Activated T-helper 17 cell treated with anti-CD3 and anti-CD28 coated beads, Interleukin-2, amount 50 U/mL, for 72 hours (primary cell): ENCODE measurements at places on chromosomes 11 and 22.

- ATAC-seq, result no peak
- no peaks in the 10 kb centered on the region for H3K36me3 ChIP-seq
- no peak overlapping the region for H3K4me3 ChIP-seq
Measured at GRCh38 chr22:39176143-39176713, 23.7 kb upstream of the CBX7 start.

DNA sequence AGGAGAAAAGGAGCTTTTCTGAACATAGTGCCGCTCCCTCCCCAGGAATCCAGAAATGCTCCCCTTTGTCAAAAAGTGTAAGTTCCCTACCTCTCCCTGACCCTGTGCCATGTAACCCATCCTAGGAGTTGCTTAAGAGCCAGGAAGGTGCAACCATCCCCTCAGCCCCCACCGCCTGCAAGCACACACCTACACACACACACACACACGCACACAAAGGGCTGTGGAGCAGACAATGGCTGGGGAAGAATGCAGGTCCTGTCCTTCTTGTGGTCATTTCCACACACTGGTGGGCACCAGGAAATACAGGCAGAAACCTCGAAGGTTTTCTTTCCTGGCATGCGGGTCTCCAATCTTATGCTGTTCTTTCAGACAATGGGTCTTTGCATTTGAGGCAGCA lies 1.2 kb downstream of the P2RX3 start:
- no peaks in the 10 kb centered on the region for H3K27me3 ChIP-seq
- no peak for ATAC-seq
- H3K4me1 ChIP-seq, result peaks cover 12% of the 10 kb centered on the region
- H3K27ac ChIP-seq, result no peak overlapping the region
- no peak overlapping the region for H3K4me3 ChIP-seq

DNA sequence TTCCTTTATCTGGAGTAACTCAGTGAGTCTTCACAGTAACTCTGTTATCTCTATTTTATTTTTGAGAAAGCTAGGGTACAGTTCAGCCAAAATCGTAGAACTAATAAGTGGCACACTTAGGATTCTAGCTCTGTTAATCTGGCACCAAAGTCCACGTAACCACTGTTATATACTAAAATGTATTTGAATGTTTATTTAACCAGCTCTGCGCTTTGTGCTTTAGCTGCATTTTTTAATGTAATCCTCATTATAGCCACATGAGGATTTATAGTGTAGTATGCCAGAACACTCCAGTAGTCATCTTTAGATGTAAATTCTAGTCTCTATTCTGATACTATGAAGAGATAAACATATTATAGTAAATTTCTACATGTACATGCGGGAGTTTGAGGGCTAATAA lies 36.8 kb downstream of the YAP1 start:
- H3K4me1 ChIP-seq, result no peaks in the 10 kb centered on the region
- H3K4me3 ChIP-seq, result no peak overlapping the region
- no peak overlapping the region for H3K27ac ChIP-seq
- peaks cover 30% of the 10 kb centered on the region for H3K27me3 ChIP-seq

DNA sequence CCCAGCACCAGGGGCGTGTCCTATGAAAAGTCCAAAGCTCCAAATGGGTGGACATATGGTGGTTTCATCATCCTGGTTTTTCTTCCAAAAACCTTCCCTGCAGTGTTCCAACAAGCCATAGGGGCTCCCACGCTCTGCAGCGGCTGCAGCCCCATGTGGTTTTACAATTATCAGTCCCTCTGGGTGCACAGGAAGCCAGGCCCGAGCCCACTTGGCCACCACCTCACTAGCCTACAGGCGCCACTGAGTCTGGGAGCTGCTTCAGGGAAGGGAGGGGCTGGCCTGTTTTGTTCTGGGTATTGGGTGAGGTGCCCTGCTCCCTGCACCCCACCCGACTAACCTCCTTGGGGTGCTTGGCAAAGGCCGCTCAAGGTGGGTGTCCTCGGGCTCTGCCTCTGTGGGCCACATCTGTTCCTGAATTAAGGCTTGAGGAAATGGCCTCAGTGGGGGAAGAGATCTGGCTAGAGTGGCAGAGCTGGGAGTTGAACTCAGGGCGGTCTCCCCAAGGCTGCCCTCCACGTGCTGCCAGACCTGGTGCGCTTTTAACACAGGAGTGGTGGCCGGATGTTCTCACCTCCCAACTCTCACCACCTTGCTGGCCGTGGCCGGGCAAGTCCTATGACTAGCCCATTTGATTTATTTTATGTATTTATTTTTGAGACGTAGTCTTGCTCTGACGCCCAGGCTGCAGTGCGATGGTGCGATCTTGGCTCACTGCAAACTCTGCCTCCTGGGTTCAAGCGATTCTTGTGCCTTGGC lies 5.3 kb upstream of the CDC42BPG start:
- no peak overlapping the region for H3K4me3 ChIP-seq
- H3K4me1 ChIP-seq, result peaks cover 45% of the 10 kb centered on the region
- no peaks in the 10 kb centered on the region for H3K27me3 ChIP-seq
- peaks cover 34% of the 10 kb centered on the region for H3K36me3 ChIP-seq
- no peak for ATAC-seq
- H3K27ac ChIP-seq, result peak overlapping the region; percentile 79

GRCh38 chr11:2222451-2222850 lies 47.9 kb downstream of the ASCL2 start:
- ATAC-seq, result no peak
- no peak overlapping the region for H3K27ac ChIP-seq
- no peaks in the 10 kb centered on the region for H3K36me3 ChIP-seq

GRCh38 chr11:85680897-85681296 lies 5.1 kb downstream of the CCDC89 start:
- no peaks in the 10 kb centered on the region for H3K27me3 ChIP-seq
- H3K27ac ChIP-seq, result no peak overlapping the region
- ATAC-seq, result peak; percentile 77
- no peak overlapping the region for H3K4me3 ChIP-seq

- H3K36me3 ChIP-seq, result peaks cover 43% of the 10 kb centered on the region
- no peak overlapping the region for H3K27ac ChIP-seq
- no peaks in the 10 kb centered on the region for H3K4me1 ChIP-seq
Measured at GRCh38 chr22:49911881-49912625, 6.2 kb downstream of the ALG12 start.

DNA sequence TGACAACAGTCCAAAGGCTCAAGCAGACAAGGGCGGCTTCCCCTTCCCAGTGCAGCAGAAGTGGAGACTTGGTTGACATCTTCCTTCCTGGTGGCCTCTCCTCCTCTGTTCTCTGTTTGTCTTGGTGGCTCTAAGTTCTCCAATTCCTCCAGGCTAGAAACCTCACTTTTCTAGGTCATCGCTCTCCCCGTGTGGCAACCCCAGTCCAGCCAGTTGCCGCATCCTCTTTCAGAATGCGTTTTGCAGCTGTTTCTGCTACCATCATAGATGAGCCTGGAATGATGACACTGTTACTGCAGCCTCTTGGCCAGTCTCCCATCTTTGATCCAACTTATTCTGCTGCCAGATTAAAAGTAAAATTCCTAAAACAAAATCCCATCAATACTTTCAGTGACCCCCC lies 201.5 kb downstream of the TRIM29 start:
- no peak for ATAC-seq
- H3K27me3 ChIP-seq, result peaks cover 28% of the 10 kb centered on the region
- no peak overlapping the region for H3K4me3 ChIP-seq
- H3K36me3 ChIP-seq, result no peaks in the 10 kb centered on the region
- no peak overlapping the region for H3K27ac ChIP-seq

DNA sequence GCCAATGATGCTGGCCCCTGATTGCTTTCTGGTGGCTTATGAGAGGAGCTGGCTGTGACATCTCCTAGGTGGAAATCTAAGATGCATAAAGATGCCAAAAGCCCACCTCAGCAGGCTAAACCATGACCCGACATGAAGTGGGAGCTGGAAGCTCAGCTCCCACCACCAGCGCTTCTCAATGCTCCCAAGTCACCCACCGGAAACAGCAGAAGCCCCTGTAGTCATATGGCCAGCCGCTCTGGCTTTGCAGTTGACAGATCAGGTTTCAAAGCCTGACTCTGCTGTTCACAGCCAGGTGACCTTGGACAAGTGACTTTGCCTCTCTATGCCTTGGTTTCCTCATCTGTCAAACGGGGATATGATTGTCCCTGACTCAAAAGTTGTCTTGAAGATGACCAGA lies 29.1 kb upstream of the ANO1 start:
- H3K4me3 ChIP-seq, result no peak overlapping the region
- no peak for ATAC-seq
- no peaks in the 10 kb centered on the region for H3K4me1 ChIP-seq
- H3K27ac ChIP-seq, result no peak overlapping the region

GRCh38 chr11:67731583-67731982 lies 57.2 kb upstream of the ALDH3B2 start:
- ATAC-seq, result no peak
- H3K36me3 ChIP-seq, result no peaks in the 10 kb centered on the region
- H3K4me1 ChIP-seq, result peaks cover 12% of the 10 kb centered on the region
- peak overlapping the region; percentile 11 for H3K27ac ChIP-seq
- peaks cover 31% of the 10 kb centered on the region for H3K27me3 ChIP-seq

- ATAC-seq, result no peak
- H3K27ac ChIP-seq, result no peak overlapping the region
- peaks cover 50% of the 10 kb centered on the region for H3K27me3 ChIP-seq
- H3K4me3 ChIP-seq, result no peak overlapping the region
Measured at GRCh38 chr22:22997988-22998387, 72.3 kb upstream of the GNAZ start.

GRCh38 chr11:112734207-112734606 lies 227.0 kb upstream of the NCAM1 start:
- no peaks in the 10 kb centered on the region for H3K4me1 ChIP-seq
- H3K4me3 ChIP-seq, result no peak overlapping the region
- no peaks in the 10 kb centered on the region for H3K36me3 ChIP-seq
- H3K27ac ChIP-seq, result no peak overlapping the region

DNA sequence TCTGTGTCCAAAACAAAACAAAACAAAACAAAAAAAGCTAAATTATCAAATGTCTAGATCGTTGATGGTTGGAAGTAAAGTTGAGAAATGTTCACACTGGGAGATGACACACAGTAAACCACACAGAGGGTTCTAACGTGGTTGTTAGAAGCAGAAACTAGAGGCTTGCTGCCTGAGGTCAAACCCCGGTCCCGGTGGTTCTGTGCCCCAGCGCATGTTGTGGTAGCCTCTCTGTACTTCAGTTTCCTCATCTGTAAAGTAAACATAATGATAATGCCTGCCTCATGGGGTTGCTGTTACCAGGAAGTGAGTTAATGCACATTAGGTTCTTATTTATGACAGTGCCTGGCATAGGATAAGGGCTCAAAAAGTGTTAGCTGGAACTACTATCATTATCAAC lies 33.4 kb downstream of the PPARA start:
- ATAC-seq, result no peak
- no peak overlapping the region for H3K27ac ChIP-seq
- H3K4me3 ChIP-seq, result no peak overlapping the region
- peaks cover 49% of the 10 kb centered on the region for H3K36me3 ChIP-seq

DNA sequence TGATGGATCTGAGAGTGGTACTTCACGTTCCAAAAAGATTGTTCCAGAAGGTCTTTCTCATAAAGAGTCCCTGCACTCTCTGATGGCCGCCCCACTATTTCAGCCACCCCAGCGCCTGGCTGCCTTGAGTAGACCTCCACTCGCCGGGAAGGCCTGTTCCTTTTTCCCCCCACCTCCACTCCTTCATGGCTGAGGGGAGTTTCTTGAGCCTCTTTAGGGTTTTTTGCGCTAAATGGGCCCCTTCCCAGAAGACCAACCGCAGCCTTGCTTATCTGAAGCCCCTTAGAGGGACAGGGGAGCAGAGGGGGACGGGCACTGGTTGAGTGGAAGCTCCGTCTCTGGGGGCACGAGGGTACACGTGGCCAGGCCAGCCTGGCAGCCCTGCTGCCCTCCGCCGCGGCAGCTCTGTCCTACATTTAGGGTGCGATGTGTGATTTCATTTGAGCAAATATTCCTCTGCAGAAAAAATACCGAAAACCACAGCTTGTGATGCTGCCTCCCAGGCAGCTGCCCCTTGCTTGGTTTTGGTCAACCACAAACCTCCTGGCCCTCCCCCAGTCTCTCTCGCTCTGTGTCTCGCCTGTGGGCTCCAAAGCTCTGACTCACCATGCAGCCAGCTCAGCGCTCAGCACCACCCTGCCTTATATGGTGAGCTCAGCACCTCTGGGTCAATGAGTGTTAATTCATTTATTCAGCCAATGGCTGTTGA lies 88.7 kb downstream of the TP53I11 start:
- peak overlapping the region; percentile 83 for H3K27ac ChIP-seq
- H3K27me3 ChIP-seq, result peaks cover 3% of the 10 kb centered on the region
- H3K36me3 ChIP-seq, result peaks cover 31% of the 10 kb centered on the region
- H3K4me3 ChIP-seq, result peak overlapping the region; percentile 59
- peak; percentile 100 for ATAC-seq

GRCh38 chr22:45211848-45212247 lies 28.8 kb downstream of the KIAA0930 start:
- H3K4me3 ChIP-seq, result no peak overlapping the region
- no peaks in the 10 kb centered on the region for H3K36me3 ChIP-seq
- no peak for ATAC-seq
- H3K4me1 ChIP-seq, result peaks cover 5% of the 10 kb centered on the region
- H3K27me3 ChIP-seq, result no peaks in the 10 kb centered on the region

GRCh38 chr11:47257517-47258316 lies at the start of gene NR1H3:
Gene NR1H3 (plus strand): TSS chr11:47257996. CDS start chr11:47259217, 1,221 bp downstream.
- no peak within 1 kb of the TSS for H3K27ac ChIP-seq
- peaks cover 9% of the 10 kb centered on the region for H3K4me1 ChIP-seq

DNA sequence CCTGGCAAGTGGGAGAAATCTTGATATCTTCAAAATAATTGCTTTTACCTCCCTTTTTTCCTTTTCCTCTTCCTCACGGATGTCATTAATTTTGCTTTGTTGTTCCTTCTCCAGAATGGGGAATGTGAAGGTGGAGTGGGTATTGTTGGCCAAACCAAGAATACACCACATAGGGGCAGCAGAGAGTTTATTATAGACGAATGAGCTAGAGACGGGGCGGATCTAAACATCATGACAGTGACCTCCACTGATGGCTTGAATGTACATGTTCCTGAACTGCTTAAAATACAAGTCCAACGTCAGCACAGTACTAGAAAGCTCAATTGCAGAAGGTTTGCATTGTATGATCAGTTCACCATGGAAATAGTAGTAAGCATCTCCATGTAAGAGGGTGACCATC lies 122.3 kb upstream of the SNX19 start:
- no peak overlapping the region for H3K4me3 ChIP-seq
- peaks cover 12% of the 10 kb centered on the region for H3K27me3 ChIP-seq
- no peaks in the 10 kb centered on the region for H3K36me3 ChIP-seq
- no peak overlapping the region for H3K27ac ChIP-seq

DNA sequence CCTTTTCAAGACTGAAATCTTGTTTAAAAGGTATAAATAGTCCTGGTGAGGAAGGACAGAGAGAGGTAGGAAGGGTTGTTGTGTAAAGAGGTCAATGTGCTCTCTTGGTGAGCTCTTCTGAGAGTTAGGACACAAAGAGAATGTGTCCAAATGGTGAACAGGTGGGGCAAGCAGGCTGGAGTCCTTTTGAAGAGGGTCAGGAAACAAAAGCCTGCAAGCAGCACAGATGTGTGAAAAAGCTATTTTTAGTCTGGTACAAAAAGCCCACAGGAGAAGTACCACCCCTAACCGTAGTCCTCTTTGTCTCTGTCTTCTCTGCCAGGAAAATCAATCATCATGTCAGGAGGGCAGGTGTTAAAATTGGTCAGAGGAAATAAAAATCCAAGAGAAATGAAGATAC lies 54.4 kb upstream of the SYN3 start:
- no peak overlapping the region for H3K4me3 ChIP-seq
- peaks cover 9% of the 10 kb centered on the region for H3K27me3 ChIP-seq
- ATAC-seq, result no peak
- no peak overlapping the region for H3K27ac ChIP-seq

GRCh38 chr11:95239871-95240649 lies 9.1 kb upstream of the SESN3 start:
- no peak overlapping the region for H3K27ac ChIP-seq

- no peak overlapping the region for H3K4me3 ChIP-seq
- H3K4me1 ChIP-seq, result peaks cover 1% of the 10 kb centered on the region
- H3K27me3 ChIP-seq, result no peaks in the 10 kb centered on the region
- H3K36me3 ChIP-seq, result no peaks in the 10 kb centered on the region
- no peak overlapping the region for H3K27ac ChIP-seq
Measured at GRCh38 chr11:2778630-2779498, 79.1 kb upstream of the KCNQ1OT1 start.
